ENCODE measurements at places on chromosomes 5 and 9.
A peak's percentile ranks its signal among the peaks of the same experiment; 100 is the strongest.

DNA sequence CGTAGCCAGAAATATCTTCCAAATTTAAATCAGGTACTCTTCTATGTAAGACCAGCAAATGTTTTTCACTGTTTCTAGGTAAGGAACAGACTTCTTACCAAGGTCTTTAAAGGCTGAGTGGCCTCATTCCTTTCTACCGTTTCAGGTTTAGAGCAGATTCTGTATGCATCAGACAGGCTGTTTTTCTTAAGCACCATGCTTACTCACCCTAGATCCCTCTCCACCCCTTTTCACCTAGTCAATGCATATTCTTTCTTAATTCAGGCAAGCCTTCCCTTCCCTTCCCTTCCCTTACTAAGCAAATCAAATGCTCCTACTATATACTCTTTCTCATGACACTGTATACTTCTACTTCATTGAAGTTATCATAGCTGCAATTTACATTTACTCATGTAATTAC is 70.7 kb downstream of the RFX3 start:
- no peak for DNase-seq

DNA sequence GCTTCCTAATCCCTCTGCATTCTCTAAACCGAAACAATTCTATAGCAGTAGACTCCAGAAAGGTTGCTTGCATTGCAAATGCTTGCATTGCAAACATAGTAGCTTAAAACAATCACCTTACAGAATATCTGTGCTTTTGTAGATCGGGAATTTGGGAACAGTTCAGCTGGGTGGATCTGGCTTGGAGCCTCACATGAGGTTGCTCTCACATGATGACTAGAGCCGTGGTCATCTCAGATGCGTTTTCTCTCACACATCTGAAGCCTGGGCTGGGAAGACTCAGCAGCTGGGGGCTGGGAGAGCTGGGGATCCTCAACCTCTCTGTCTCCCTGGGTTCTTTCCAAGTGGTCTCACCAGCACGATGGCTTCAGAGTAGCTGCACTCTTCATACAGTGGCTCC is 127.8 kb downstream of the MSX2 start:
- no peak for DNase-seq

GRCh38 chr5:120464627-120465435 is 731 bp downstream of the PRR16 start:
- DNase-seq, result no peak

- no peak for DNase-seq
Observed at GRCh38 chr5:88683506-88684135, 199.4 kb downstream of the MEF2C start.

DNA sequence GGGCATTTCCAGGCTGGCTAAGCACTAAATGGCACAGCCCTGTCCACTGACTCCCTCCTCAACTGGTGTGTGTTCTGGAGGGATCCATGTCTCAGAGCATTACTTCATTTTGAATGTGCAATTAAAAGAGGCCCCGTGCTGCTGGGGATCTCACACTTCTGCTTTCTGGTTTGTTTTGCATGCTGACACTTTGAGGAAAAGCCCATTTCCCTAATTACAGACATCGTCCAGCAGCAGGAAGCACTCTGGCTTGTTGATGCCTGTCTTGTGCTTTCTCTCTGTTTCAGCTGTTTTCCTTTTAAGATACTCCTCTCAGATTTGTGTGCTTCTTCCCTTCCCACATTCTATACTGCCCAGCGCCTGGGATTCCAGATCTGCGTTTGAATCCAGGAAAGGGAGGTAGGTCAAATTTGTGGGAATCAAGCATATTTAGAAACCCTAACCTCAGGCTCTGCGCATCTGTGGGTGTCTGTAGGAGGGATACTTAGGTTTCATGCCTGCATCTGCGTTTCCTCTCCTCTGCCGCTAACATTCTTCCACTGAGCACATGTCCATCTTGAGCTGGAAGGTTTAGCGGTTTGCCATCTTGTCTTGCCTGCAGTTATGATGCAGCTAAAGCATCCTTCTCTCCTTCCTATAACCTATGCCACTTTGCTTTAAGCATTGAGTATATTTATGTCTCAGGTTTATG is 25.7 kb downstream of the SYK start:
- DNase-seq, result no peak

DNA sequence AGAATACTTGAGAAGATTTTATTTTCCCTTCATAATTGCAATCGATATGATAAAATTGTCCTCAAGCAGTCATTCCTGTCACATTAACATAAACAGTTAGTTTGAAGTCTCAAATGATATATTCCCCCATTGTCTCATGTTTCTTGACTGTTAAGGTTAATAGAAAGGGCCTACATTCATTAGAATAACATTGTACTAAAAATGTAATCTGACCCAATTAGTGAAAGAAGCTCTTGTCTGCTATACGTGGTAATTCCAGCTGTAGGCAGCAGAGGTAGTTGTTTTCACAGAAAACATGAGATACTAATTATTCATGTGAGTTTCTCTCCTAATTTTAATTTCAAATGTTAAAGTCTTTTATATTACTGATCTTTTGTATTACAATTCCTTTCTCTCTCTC is 25.9 kb upstream of the AP3B1 start:
- DNase-seq, result no peak

- no peak for DNase-seq
Observed at GRCh38 chr9:37220971-37221370, 100.6 kb downstream of the ZCCHC7 start.

- DNase-seq, result no peak
Observed at GRCh38 chr5:87732875-87733768, 320.4 kb upstream of the CCNH start.

DNA sequence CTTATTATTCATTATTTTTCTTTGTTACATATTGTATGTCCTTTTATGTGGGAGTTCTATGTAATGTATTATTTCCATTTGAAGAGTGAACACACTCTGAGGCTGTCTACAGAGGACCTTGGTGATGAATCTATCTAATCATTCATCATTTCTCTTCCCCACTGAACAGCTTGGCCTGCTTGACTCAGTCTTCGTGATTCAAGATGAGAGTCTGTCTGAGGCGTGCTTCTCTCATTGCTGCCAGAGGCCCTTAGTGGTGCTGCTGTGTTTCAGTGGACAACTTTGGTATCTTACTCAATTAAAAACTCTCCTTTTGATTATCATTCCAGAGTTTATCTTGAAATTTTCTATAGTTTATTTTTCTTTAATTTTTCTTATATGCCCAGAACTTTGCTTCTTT is 318.1 kb upstream of the DAB2 start:
- DNase-seq, result no peak

DNA sequence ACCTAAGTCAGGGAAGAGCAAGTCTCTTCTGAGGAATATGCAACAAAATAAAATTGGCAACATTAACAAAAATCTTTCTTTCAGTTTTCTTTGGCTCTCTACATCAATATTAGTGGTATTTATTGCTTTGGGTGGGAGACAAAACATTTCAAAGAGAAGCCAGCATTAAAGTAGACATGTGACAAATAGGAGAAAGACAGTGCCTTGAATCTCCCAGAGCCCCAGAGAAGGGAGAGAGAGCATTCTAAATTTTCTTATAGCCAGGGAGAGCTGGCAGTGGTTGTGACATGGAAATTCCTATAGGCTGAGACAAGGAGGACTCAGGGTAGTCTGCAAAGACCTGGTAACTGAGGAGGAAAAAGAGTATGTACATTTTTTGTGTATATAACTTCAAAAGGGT is 79.4 kb upstream of the NREP start:
- no peak for DNase-seq

- no peak for DNase-seq
Observed at GRCh38 chr9:105236261-105236660, 8.2 kb upstream of the SLC44A1 start.

DNA sequence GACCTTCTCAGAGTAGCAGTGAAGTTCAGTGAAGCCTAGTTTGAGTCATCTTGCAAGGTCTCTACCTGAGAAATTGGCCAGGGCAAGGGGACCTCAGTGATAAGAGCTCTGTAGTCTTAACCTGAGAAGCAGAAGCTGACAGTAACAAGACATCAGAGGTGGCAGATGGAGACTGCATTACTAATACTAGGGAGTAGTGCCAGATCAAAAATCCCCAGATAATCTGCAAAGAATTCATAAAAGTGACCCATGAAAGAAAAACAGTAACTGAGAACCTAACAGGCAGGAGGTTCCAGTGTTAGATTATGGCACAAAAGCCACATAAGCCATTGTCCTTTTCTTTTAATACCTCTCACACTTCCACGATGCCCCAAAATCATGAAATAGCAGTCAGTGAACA is 175.5 kb downstream of the MUSK start:
- DNase-seq, result no peak

DNA sequence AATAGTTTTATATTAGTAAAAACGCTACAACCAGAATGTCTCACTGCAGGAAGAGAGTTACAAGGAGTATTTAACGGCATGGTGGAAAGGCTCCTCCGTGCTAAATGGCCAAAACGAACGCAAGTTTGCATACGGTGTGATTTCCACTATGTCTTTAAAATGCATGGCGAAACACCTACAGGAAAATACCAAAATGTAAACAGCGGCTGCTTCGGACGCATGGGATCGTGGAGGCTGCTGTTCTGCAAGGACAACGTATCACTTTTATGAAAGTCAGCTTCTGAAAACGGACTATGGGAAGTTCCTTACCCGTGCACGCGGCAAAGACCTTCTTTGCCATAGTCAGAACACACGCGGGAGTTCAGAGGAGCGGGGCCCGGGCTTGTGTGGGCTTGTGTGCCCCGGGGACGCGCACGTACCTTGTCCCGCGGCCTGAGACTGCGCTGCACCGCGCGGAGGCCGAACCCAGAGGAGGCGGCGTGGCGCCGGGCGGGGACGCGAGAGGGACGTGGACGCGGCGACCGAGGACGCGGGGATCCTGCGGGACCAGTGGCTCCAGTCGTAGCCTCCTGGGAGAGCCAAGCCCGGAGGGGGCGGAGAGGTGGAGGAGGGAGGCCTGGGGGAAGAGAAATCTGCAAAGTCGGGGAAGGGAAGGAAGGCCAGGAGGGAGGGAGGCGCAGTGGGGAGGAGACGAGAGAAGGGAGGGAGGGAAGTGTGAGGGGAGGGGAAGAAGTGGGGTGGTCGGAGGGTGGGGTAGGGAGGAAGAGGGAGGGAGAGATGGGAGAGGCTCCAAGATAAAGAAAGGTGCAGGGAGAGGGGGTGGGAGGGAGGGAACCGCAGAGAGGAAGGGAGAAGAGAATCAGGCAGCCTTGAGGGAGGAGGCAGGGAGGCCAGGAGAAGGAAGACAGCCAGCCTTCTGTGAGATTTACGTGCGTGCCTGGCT is at the start of gene CMBL:
CMBL (minus strand) TSS at position 697 of the 943 bp plus-strand sequence. CDS start 17,140 bp downstream, outside the sequence.
- DNase-seq, result peak; percentile 38

DNA sequence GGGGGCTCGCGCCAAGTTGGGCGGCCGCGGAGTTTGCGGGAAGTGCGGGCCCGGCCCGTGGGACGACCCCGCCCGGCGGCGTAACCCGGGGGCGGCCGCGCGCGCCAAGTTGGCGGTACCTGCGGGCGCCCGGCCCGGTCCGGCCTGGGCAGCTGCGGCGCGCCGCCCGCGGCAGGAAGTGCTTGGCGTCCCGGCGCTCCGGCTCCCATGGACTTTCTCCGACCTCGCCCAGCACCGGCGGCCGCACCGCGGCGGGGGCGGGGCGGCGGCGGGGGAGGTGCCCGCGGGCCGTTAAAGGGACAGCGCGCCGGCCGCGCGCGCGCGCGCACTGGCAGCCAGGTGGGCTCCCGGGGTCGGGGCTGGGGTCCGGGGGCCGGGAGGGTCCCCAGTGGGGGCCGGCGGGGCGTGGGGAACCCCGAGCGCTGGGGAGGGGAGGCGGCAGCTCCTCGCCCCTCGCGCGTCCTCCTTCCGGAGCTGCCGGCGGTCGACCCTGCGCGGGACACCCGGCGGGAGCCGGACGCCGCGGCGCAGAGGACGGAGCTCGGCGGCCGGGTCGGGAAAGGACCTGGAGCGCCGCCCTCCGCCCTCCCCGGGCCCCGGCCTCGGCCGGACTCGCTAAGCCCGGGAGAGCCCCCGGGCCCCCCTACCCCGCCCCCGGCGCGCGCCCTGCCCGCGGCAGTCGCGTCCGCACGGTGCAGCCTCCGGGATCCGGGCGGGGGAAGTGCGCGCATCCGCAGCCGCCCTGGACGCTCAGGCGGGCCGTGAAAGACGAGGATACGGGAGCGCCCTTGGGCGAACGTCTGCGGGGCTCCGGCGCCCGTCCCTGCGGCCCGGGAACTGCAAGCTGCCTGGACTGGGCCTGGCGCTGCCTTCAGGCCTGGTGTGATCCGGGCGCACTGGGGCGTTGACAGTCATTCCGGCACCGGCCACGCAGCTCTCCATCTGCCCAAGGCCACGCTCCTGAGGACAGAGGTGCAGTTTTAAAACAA is at the start of gene NACC2:
NACC2 (minus strand) TSS at position 220 of the 989 bp plus-strand sequence. CDS start 44,768 bp downstream, outside the sequence.
- DNase-seq, result peak; percentile 59

- no peak for DNase-seq
Observed at GRCh38 chr5:18544421-18544820, 910.2 kb downstream of the TAF11L14 start.

DNA sequence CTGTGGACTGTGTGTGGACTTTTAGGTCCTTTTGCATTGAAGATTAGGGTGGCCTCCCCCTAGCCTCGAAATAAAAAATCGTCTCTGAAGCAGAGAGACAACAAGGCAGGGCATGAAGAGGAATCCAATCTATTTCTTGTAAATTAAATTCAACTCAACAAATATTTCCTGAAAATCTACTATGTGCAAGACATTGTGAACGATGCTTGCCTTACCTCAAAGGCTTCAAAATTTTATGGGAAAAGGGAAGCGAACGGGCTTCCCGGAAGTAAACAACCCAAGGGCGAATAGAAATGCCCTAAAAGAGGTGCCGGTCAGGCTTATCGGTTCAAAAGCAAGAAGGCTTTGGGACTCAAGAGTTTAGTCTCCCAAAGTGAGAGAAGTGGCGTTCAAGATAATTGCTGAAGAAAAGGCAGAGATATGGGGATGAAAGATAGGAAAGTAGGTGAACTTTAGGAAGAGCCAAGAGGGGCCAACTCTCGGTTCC is 525 bp downstream of the KIF24 start:
- no peak for DNase-seq

DNA sequence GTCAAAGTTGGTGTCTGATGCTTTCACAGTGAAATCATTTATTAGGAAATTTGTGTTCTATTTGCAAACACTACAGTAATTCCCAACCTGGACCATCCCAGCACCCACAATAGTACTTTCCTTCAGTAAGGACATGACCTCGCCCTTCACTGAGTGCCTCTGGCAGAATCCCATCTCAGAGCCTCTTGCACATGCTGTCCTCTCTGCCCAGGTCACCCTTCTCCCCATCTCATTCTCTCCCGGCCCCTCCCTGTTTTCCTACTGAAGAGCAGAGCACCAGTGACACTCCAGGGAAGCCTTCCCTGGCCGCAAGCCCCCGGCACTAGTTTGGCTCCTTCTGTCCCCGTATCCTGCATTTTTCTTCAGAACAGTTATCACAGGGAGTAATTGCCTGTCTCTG is 220.4 kb downstream of the MAPKAP1 start:
- no peak for DNase-seq

GRCh38 chr5:151770383-151771258 is 1.1 kb upstream of the G3BP1 start:
- no peak for DNase-seq

- no peak for DNase-seq
Observed at GRCh38 chr5:51890435-51891116, 507.3 kb downstream of the ISL1 start.

GRCh38 chr9:119963798-119964372 is 594.6 kb upstream of the BRINP1 start:
- DNase-seq, result no peak

- no peak for DNase-seq
Observed at GRCh38 chr9:18473652-18474279, at the start of gene ADAMTSL1. ADAMTSL1 (plus strand) TSS chr9:18474153; CDS start chr9:18474233, 80 bp downstream.
